ENCODE measurements at places on chromosomes 3 and 15.

- DNase-seq, result no peak
Measured at GRCh38 chr15:82950295-82950694, 2.2 kb downstream of the HOMER2 start.

GRCh38 chr3:196016485-196016884 is 65.4 kb downstream of the TFRC start:
- DNase-seq, result no peak

- DNase-seq, result no peak
Measured at GRCh38 chr3:17235310-17235709, 350.6 kb downstream of the PLCL2 start.

DNA sequence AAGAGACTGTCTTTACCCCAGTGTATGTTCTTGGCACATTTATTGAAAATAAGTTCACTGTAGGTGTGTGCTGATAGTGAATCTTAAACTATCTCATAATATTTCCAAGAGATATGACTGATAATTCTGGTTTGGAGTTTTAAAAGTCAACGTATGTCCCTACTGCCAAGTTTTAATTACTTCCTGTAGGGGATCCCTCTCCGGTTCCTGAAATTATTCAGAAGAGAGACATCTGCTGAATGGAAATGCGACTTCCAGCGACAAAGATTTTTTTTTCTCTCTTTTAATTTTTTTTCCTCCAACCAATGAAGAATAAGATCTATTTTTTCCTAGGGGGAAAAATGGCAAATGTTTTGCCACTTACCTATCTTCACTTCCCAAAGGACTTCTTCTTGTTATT is 498.9 kb upstream of the TGFBR2 start:
- no peak for DNase-seq

DNA sequence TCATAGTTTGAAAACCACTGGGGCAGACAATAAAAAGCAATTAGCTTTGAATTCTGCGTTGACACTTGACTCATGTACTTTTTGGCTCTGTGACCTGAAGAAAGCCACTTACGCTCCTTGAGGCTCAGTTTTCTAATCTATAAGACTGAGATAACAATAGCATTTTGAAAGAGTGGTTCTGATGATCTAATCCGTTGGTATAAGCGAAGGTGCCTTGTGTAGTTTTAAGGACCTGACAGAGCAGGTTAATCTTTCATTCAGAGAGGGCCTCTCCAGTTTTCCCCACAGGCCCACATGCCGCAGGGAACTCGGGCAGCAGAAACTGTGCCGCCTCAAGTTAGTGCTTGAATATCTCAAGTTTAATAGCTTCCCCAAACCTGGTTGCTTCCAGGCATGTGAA is 306.0 kb upstream of the GBE1 start:
- no peak for DNase-seq

DNA sequence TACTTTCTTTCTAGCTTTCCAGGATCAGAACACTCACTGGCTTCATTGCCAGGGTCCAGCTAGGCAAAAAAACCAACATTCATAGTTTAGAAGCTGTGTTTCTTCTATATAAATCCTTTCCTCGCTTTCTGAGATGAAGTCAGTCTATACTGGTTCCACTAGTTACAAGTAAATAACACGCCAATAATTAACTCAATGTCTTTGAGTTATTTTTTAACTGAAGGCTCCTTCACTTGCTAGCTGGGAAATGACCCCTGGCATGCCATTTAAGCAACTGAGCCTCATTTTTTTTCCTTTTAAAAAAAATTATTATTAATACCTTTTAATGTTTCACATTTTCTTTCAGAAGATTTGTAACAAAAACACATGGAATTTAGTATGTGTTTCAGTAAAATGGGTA is 2.1 kb upstream of the CCDC174 start:
- DNase-seq, result no peak

- DNase-seq, result no peak
Measured at GRCh38 chr3:174337227-174337626, 521.9 kb upstream of the NAALADL2 start.

- DNase-seq, result no peak
Measured at GRCh38 chr3:154430014-154430413, at the start of gene GPR149. GPR149 (minus strand) TSS chr3:154430190; CDS start chr3:154429615, 575 bp downstream.

GRCh38 chr3:161070252-161070930 is 34.8 kb downstream of the B3GALNT1 start:
- no peak for DNase-seq

GRCh38 chr15:66251065-66251789 is 2.3 kb downstream of the MEGF11 start:
- no peak for DNase-seq

GRCh38 chr3:133917144-133917543 is 21.5 kb upstream of the RAB6B start:
- no peak for DNase-seq

Measured in stimulated activated CD4-positive, alpha-beta T cell treated with anti-CD3 and anti-CD28 coated beads, Interleukin-12 subunit alpha, Interleukin-12 subunit beta, amount 100 ng/mL, for 4 hours (primary cell).